NCI-H2081 treated with DMSO at 0.1 percent for 48 hours (cell line): ENCODE measurements at places on chromosomes 12 and 14.

DNA sequence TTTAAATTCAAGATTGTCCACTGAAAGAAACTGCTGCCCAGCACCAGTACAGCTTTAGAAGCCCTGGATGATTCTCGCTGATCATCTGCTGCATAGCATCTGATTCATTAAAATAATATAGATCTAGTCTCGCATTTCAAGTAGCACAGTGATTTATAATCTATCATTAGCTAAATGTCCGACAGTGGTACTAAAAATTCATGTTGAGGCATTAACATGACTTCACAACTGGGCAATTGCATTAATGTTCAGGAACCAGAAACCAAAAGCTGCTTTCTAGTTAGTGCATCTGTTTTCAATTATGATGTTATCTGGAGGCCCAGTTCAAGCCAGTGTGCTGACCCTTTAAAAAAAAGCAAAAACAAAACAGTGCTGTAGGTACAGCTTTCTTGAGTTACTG, 1987.2 kb upstream of the SEL1L start:
- DNase-seq: no peak

DNA sequence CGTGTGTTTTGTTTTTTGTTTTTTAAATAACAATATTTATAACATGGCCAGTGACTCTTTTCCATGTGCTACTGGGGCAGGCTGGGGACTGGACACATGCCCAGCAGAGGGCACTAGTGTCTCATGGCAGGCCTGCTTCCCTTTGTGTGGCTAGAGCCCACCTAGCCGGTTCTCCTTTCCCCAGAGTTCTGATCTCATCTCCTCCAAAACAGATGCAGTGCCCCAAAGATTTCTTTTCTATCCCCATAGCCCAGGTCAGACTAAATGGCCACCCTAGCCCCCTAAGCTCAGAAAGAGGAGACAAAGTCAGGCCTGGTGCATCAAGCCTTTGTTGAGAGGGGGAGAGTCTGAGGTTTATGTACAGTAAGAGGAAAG, 21.2 kb downstream of the PRPF40B start:
- DNase-seq: peak; percentile 37

DNA sequence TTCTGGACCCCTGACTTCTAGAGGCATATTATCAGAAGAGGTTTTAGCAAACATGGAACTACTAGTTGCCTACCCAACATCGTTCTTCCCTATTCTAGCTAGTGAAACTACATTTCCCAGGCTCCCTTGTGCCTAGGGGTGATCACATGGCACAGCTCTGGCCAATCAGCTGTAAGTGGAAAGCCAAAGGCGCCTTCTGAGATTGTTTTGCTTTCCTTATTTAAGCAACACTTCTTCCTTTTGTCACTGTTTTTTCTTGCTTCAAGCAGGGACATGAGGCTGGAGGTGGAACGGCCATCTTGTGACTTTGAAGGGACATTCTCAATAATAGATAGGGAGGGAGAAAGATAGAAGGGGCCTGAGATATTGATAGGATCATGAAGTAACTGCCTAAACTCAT, 136.7 kb downstream of the ZNF664 start:
- DNase-seq: no peak

GRCh38 chr12:52018433-52019112, 11.8 kb downstream of the TAMALIN start:
- peak; percentile 82 for DNase-seq

GRCh38 chr14:59632381-59632780, 55.8 kb upstream of the CCDC175 start:
- DNase-seq: no peak

GRCh38 chr12:22860926-22861325, 236.0 kb downstream of the ETNK1 start:
- DNase-seq: no peak

- DNase-seq: no peak
Measured at GRCh38 chr12:115074617-115075016, 390.6 kb upstream of the TBX3 start.

GRCh38 chr14:69773571-69774276, 6.8 kb downstream of the SRSF5 start:
- no peak for DNase-seq

DNA sequence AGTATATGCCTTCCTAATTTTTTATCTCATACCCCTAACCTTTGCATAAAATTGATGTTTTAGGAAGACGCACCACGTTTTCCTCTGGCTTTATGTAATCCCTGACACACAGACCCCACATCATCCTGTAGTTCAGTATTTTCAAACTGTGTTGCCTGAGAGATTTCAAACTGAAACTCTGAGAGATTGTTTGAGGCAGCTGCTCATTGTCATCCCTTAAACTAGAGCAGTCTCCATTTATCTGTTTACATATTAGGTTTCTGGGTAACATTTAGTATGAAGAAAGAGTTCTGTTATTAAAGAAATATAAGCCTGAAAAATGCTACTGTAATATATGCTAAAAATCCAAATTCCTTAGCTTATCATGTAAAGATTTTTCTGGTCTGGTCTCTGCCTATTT, 24.3 kb downstream of the MNAT1 start:
- no peak for DNase-seq

- DNase-seq: no peak
Measured at GRCh38 chr12:39619316-39619659, 315 bp downstream of the ABCD2 start.

DNA sequence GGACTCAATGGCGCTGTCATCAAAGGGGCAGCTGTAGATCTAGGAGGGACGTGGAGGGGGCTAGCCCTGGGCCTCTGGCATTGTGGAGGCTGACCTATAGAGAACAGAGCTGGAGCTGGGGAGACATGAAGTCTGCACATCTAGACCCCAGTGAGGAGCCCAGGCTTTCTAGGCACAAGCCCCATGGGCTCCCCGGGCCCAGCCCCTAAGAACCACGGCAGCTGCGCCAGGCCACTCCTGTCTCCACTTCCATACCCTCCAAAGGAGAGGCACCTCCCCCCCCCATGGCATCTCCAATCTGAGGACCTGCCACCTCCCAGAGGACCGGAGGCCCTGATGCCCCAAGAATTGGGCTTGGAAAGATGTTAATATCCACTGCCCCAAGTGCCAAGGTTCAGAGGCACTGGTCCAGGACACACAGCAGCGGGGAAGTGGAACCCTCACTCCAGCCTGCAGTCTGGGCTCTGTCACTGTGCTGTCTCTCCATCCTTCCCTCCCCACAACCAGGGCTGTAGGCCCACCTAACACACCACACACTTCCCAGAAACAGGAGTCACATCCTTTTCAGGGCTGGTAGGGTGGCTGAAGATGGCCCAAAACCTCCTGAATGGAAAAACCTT, 4.5 kb downstream of the ANKRD9 start:
- no peak for DNase-seq
